SJSA1 (cell line): ENCODE measurements at places on chromosomes 12 and 14.

GRCh38 chr12:47791351-47791746 is 18.3 kb downstream of the SLC48A1 start:
- no peak for DNase-seq

GRCh38 chr14:22761734-22762133 is 4.8 kb upstream of the OXA1L start:
- DNase-seq: no peak

DNA sequence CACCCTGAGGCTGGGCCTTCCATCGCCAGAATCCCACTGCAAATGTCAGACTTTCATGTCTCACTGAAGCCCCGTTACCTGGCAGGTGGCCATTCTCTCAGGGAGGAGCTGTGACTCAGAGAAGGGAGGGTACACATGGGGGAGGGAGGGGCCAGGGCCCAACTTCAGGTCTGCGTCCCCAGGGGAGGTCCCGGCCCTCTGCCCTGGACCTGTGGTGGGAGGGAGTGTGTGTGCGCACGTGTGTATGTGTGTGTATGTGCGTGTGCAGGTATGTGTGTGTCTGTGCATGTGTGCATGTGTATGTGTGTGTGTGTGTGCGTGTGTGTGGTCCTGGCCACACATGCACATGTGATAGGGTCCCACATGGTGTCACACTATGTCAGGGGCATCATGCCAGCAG is 50.9 kb downstream of the MVK start:
- no peak for DNase-seq

DNA sequence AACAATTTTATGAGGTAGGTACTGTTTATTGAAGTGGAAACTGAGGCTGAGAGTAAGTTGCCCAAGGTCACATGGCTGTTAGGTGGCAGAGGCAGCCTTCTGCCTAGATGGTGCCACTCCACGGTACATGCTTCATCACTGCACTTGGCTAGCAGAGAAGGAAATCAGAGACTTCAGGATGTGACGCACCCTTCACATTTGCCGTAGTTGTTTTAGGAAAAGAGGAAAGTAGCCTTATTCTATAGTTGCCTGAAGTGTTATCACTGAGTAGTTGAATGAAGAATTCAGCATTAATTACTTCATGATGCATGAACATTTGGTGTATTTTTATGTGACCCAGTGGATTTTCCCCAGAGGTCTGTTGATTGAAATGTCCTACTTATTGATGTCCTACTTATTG is 55.7 kb downstream of the ERC1 start:
- no peak for DNase-seq

- DNase-seq: no peak
Observed at GRCh38 chr14:23580152-23580926, 1.7 kb upstream of the JPH4 start.

- DNase-seq: no peak
Observed at GRCh38 chr12:16844875-16845274, 238.9 kb upstream of the LMO3 start.

- no peak for DNase-seq
Observed at GRCh38 chr12:17588968-17589367, 501.0 kb downstream of the RERGL start.

DNA sequence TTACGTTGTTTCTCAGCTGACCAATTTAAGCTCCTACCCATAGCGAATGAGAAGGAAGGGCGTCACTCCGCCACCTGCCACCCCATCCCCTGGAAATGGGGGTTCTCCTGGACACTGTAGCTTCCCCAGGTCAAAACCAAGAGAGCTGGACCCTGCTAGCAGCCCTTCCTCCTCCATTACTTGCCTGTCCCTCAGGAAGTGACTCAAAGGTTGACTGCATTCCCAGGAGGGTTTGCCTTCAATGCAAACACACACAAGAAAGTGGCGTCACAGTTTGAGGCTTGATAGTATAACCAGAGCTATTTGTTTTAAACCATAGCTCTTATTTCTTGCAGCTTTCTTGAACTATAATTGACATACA is 79.1 kb downstream of the KCNK13 start:
- peak; percentile 51 for DNase-seq

DNA sequence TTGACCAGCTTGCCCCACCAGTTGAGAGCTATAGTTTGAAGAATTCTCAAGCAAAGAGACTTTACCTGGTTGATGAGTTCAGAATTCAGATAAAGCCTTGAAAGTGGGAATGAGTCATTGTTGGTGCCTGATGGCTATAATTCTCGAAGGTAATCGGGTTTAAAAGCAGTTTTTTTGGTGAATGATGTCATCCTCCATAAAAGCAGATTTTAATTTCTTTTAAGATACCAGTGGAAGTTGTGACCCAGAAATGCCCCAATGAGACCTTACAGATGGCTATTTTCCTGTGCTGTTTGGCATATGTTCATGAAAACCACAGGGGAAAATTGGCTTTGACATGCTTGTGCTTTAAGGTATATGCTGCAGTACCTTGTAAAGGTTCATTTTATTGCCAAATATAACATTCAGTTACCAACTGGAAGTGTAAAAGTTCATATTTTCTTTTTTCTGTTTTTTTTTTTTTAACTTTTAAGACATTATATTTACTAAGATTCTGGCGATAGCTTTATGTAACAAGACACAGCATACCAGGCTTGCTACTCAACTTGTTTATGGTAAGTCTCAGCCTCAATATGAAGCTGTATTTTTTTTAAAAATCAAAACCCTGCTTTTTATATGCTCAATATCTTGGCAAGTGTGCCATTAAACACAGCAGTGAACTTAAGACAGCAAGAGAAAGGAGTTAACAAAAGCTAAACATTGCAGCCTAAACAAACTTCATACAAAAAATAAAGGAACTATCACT is 119.3 kb downstream of the LMNTD1 start:
- no peak for DNase-seq

- no peak for DNase-seq
Observed at GRCh38 chr12:123513805-123514204, 19.7 kb downstream of the RILPL1 start.

DNA sequence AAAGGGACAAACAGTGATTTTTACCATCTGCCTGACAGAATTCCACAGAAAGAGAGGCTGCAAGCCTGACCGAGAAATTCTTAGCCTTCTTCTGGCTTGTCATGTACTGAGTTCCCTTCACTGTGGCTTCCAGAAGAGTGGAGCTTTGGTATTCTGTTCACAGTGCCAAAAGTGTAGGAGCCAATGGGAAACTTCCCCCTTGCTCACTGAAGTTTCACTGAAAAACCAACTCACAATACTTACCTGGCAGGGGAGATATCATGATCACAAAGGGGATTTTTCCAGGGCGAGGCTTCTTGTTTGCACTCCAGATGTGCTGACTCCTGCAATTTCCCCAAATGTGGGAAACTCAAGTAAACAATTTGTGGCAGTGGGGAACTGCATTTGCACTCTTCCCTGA is 31.7 kb upstream of the MMP19 start:
- DNase-seq: no peak

DNA sequence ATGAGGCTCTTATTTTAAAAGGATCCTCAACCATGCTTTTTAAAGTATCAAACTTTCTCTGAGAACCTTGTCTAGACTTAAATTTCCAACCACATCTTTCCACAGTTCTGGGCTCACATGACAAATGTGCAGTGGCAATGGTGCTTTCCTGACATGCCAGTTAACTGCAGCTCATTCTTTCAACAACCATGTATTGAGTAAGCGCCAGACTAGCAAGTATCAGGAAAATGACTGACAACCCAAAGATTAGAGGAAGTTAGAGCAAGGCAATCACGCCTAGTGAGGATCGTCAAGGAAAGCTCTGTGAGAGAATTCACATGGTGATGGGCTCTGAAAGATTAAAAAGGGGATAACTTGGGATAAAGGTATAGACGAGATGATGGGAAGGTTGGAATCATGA is 35.8 kb downstream of the FLVCR2 start:
- no peak for DNase-seq

DNA sequence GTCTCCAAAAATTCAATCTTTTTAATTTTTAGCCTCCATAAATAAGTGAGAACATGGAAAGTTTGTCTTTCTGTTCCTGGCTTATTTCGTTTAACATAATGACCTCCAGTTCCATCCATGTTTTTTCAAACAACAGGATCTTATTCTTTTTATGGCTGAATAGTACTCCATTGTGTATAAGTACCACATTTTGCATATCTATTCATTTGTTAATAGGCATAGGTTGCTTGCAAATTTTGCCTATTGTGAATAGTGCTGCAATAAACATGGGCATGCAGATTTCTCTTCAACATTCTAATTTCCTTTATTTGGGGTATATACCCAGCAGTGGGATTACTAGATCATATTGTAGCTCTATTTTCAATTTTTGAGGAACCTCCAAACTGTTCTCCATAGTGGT is 16.1 kb upstream of the PAH start:
- no peak for DNase-seq

GRCh38 chr12:108668542-108668941 is 34.8 kb upstream of the SELPLG start:
- DNase-seq: no peak

GRCh38 chr14:68089146-68089731 is 269.7 kb downstream of the RAD51B start:
- no peak for DNase-seq

DNA sequence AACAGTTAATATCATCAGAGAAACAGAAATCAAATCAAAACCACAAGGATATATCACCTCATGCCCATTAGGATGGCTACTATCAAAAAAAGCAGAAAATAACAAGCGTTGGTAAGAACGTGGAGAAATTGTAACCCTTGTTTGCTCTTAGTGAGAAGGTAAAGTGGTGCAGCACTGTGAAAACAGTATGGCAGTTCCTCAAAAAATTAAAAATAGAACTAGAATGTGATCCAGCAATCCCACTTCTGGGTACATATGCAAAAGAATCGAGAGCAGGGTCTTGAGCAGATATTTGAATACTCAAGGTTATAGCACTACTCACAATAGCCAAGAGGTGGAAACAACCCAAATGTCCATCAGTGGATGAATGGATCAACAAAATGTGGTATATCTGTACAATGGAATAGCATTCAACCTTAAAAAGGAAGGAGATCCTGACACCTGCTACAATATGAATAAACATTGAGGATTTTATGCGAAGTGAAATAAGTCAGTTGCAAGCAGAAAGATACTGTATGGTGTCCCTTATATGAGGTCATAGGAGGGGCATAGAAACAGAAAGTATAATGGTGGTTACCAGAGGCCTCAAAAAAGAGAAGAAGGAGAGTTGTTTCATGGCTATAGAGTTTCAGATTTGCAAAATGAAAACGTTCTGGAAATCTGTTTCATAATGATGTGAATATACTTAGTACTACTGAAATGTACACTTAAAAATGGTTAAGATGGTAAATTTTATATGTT is 131.0 kb upstream of the EEA1 start:
- DNase-seq: no peak

DNA sequence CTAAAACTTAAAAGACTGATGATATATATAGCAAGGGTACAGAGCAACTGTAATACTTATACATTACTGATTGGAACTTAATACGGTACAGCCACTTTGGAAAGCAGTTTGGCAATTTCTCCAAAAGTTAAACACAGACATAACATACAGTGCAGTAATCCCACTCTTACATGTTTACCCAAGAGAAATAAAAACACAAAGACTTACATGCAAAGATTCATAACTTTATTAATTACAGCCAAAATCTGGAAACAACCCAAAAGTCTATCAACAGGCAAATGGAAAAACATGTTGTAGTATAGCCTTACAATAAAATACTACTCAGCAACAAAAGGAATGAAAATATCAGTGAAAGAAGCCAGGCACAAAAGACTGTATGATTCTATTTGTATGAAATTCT is 84.6 kb downstream of the GARIN6 start:
- DNase-seq: no peak

- no peak for DNase-seq
Observed at GRCh38 chr12:126114441-126114840, 1049.2 kb downstream of the AACS start.

- no peak for DNase-seq
Observed at GRCh38 chr14:21098076-21098891, at the start of gene ZNF219. ZNF219 (minus strand) TSS chr14:21098655; CDS start chr14:21093591, 5,064 bp downstream.

GRCh38 chr12:22971247-22971646 is 346.3 kb downstream of the ETNK1 start:
- no peak for DNase-seq

- no peak for DNase-seq
Observed at GRCh38 chr12:129552996-129553750, 350.7 kb downstream of the TMEM132D start.

DNA sequence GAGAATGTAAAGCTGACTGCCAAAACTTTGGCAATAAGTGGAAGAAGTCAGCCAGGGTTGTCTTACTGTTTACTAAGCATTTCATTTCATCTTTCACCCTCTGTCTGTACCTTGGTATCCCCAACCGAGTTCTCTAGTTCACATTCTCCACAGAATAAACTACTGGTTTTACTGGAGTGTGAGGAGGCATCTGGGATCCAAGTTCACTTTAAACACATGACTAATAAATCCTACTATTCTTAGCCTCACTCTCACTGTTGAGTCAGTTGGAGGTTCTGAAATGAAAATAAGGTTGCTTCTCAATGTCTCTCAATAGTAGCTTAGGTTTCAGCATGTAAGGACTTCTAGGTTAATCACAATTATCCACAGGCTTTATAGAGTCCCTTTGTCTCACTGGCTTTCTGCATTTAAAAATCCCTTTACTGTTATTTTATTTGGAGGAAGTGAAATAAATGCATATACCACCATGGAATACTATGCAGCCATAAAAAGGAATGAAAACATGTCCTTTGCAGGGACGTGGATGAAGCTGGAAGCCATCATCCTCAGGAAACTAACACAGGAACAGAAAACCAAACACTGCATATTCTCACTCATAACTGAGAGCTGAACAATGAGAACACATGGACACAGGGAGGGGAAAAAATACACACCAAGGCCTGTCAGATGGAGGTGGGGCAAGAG is 95.8 kb downstream of the EPS8 start:
- no peak for DNase-seq

GRCh38 chr12:72275526-72275925 is 3.4 kb downstream of the TRHDE start:
- DNase-seq: no peak

- DNase-seq: no peak
Observed at GRCh38 chr14:36254020-36254624, 66.3 kb downstream of the MBIP start.

DNA sequence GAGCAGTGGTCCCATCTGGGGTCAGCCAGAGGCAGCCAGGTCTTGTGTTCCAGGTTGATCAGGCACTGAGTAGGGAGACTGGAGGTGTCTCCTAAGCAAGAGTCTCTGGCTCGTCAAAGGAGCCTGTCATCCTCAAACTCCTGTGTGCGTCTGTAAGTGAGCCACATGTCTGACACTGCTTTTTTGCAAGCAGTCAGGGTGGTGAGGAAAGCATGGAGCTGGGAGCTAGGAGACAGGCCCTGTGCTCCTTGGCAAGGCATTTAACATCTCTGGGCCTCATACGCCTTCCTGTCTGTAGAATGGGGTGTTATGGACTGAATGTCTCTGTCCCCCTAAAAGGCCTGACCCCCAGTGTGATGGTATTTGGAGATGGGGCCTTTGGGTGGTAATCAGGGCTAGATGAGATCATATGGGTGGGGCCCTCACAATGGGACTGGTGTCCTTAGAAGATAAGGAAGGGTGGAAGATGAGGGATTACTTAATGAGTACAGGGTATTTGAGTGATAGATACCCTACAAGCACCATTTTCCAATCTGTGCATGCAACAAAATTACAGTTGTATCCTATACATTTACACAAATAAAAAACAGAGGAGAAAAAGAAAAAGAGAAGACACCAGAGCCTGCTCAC is 53.0 kb downstream of the ARL6IP4 start:
- DNase-seq: no peak
